ENCODE measurements at places on chromosomes 7 and 10.

DNA sequence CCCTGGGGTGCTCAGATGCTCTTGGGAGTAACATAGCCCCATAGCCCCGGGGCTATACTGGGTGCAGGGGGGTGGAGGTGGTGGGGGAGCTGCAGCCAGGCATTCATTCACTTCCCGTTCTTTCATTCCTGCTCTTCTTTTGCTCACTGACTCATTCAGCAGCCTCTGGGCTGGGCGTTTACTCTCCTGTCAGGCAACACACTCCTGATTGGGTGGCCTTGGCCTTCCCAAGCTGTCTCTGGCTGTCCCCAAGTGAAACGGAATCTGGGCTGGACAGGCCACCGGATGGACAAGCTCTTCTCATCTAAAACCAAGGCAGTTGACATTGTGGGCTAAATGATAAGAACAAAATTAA, 34.6 kb downstream of the CHST3 start:
- no peak for DNase-seq

DNA sequence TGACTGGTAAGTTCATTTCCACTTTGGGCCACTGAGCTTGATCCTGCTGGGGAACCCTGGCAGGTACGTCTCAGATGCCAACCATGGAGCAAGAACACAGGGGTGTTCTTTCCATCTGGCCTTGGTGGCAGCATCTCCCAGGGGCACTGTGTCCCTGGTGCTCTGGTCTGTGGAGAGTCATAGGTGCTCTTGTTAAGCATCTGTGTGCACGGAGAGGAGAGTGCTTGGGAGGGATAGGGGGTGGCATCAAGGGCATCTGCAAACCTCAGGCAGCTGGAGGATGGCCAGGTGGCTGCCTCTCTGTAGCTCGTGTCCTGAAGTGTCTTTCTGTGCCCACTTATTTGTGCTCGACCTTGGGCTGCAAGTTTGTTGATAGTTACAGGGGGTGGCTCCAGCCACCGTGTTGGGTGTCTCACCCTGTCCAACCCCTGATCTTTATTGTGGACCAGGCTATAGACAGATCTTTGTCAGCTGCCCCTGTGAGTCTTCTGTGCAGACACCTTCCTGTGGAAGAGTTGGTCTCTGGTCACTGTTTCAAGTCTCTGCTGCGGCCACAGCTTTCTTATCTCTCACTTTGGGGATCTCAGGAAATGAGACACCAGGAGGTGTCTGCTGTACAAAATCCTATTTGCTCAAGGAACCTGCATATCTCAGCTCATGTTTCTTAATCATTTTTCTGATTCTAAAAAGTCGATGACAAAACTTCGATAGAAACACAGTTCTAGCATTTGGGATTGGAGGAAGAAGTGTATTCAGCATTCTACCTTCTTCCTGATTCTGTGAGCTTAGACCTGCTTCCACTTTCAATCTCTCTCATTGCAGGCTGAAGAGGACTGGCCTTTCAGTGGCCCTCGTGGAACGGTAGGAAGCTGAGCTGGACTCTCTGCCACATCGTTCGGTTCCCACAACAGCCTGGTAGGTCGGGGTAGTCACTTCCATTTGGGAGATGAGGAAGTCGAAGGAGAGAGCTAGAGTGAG, 17.2 kb upstream of the GIMAP8 start:
- DNase-seq = no peak

DNA sequence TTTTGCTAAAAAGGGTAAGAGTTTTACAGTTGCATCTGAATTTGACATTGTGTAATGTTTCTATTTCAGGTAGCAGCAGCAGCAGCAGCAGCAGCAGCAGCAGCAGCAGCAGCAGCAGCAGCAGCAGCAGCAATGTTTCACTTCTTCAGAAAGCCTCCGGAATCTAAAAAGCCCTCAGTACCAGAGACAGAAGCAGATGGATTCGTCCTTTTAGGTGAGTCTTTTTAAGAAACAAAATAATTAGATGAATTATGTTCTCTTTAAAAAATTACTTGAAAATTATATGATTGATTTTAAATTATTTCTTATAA, 32.6 kb downstream of the UMAD1 start:
- DNase-seq = no peak

- no peak for DNase-seq
Measured at GRCh38 chr7:47664650-47665195, 82.8 kb upstream of the TNS3 start.

- DNase-seq = no peak
Measured at GRCh38 chr10:44803862-44804261, 107.3 kb upstream of the TMEM72 start.

DNA sequence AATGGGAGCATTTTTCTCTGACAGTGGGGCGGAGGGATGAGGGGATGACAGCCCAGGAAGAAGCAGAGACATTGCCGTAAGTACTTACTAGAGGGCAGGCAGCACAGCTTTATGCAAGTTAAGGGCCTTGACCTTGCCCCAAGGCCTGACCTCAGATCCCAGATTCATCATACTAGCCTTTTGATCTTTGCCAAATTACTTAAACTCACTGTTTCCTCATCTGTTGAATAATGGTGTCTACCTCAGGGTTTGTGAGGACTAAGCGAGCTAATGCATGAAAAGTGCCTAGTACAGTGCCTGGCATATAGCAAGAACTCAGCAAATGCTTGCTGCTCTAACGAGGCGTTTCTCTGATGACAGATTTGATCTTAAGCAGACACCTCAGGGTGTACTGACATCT, 3.5 kb upstream of the SEMA4G start:
- no peak for DNase-seq

DNA sequence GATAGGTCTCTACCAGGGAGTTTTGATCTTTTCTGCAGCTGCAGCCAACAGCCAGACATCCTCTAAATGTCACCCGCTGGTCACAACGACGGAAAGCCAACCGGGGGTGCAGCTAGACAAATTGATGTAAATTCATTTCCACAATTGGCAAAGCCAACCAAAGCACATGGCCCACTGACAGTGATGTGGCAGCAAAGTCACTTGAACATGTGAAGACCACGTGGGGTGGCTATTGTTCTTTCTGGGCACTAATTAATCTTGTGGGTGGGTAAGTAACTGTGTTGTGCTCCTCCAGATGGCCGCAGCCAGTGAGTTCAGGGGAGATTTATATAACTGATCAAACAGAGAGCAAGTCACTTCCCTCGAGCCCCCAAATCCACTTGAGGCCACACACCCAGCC, 354.1 kb downstream of the ANKRD30A start:
- no peak for DNase-seq

GRCh38 chr10:20492447-20492846, 404.7 kb downstream of the NEBL start:
- DNase-seq = no peak

DNA sequence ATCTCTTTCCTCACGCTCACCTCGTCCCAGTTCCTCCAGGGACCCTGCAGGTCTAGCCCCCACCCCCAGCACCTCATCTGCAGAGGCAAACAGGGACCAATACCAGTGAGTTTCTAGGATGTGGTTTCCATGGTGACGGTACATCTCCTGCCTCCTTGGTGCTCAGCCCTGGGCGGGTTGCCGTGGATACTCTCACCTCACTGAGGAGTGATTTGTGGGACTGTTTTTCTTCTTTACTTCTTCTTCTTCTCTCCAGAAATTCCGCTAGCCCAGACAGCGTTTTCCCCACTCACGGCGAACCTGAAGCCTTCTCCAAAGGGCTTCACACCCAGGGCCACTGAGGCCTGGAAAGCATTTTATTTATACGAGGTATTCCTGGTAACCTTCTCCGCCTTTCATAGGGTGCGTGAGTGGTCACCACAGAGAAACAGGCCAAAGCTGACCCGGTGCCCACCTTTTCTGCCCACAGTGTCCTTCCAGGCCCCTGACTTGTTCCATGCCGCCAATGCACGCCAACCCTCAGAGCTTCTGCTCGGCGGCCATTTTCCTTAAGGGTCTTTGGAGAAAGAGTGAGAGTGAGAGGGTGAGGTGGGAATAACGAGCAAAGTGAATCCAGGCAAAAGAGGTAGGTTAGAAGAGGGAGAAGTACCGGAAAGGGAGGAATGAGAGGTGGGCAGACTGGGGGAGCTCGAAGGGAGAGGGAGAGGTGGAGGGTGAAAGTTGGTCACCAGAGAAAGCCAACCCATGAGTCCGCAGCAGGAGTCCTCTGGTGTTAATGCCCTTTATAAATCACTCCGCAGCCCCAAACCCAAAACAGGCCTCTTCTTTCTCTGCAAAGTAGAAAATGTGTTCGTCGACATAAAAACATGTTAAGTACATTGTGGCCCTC, 15.5 kb downstream of the FAM241B start:
- DNase-seq = no peak

- no peak for DNase-seq
Measured at GRCh38 chr7:70334871-70335270, 736.6 kb downstream of the AUTS2 start.

DNA sequence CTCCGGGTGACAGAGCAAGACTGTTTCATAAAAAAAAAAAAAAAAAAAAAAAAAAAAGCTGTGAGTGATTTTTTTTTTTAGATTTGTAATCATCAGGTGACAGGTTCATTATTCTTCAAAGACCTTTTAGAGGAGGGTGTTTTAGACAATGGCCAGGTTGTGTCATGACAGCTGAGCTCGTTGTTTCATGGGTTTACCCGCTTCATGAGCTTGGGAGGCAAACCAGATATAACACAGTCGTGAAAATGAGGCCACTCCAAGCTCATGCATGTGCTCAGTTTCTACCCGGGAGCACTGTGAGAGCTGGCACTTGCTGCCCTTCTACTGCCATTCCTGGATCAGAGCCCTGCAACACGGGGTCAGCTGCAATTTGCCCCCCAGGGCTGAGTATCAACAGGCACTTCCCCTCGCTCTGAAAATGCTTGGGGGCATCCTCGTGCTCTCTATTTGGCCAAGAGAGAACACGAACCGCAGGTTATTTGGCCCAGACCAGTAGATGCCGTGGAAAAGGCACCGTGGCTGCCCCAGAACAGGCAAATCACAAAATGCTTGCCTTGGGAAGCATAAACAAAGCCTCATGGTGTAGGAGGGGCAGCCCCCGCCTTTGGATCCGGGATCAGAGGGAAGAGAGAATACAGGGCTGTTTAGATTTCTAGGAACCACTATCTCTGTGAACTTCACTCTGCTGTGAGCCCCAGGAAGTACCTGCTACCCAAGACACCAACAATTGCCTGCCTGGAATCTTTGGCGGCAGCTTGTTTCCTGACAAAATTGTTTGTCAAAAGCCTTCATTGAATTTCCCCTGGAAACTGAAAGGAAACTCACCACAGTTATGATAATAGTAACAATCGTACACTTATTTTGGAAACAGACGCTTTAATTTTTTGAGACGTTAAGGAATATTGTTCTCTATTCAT, 371.0 kb downstream of the FRMD4A start:
- no peak for DNase-seq

DNA sequence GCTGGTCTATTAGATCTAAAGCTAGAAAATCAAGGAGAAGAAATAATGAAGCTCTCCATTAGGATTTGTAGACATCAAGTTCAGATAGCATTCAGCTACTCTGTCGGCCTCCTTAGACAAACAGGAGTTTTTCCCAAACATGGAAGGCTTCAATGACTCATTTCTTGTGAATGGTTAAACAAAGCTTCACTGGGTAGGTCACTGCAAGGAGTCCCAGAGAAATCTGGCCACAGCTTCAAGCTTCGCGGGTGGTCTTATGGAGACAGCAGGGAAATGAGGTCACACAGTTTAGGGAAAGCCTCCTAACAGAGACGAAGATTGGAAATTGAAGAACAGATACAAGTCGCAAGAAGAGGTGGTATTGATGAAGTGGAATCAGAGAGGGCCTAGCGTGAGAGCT, 22.6 kb upstream of the LRRC72 start:
- DNase-seq = no peak

DNA sequence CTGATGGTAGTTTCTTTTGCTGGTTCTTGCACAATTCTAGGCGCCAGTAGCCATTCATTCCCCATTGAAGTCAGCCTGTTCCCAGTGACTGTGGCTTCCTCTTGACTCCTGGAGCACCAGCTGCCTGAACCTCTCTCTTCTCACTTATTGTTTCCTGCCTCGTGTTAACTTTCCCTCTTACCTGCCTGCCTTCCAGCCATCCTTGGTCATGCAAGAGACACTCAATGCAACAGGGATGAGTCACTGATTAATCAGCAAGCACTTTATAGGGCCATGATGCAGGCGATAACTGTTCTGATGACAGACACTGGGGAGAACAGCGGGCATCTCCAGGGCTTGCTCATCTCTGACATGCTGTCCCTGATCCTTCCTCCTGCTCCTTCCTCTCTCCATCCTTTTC, 122.0 kb downstream of the PLCE1 start:
- DNase-seq = no peak

Data from stimulated activated CD4-positive, alpha-beta T cell treated with anti-CD3 and anti-CD28 coated beads, Interleukin-4, amount 100 ng/mL, for 4 hours (primary cell).